Stimulated activated CD8-positive, alpha-beta memory T cell treated with anti-CD3 and anti-CD28 coated beads, Interleukin-12 subunit alpha, Interleukin-12 subunit beta, amount 100 ng/mL, for 4 hours (primary cell): ENCODE measurements at places on chromosomes 16 and 17.

DNA sequence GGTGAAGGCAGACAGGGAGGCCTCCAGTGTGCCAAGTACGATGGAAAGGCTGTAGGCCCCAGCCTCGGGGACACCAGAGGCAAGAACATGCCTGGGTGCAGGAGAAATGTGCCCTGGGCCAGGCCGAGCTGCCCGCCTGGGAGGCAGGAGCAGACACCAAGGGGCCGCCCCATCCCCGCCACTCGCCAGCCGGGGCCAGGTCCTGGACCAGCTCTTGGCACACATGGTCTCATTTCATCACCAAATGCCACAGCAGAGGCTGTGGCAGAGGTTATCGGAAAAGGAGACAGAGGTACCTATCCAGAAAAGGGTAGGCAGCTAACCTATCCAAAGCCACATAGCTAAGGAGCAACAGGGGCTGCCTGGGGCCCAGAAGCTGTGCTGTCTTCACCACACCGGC is 31.3 kb downstream of the PEMT start:
- DNase-seq, result no peak

GRCh38 chr17:18129041-18129502 is 20.5 kb downstream of the MYO15A start:
- no peak for DNase-seq

DNA sequence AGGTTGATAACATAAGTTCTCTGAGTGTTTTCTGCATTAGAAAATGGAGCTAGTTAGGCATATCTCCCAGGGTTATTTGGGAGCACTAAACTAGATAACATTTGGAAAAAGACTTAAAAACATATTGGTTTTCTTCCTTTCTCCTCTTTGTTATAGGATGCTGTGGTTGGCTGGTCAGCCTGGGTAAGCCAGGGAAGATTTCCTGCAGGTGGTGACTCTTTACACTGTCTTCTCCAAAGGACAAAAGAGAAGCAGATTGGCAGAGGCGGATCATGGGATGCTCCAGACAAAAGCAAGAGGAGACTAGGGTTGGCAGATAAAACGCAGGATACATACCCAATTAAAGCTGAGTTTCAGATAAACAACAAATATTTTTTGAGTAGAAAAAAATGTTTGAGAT is 6.2 kb upstream of the CRYBA1 start:
- DNase-seq, result no peak

- DNase-seq, result no peak
These were observed 158.3 kb upstream of the ZFHX3 start for GRCh38 chr16:73206151-73206707.

DNA sequence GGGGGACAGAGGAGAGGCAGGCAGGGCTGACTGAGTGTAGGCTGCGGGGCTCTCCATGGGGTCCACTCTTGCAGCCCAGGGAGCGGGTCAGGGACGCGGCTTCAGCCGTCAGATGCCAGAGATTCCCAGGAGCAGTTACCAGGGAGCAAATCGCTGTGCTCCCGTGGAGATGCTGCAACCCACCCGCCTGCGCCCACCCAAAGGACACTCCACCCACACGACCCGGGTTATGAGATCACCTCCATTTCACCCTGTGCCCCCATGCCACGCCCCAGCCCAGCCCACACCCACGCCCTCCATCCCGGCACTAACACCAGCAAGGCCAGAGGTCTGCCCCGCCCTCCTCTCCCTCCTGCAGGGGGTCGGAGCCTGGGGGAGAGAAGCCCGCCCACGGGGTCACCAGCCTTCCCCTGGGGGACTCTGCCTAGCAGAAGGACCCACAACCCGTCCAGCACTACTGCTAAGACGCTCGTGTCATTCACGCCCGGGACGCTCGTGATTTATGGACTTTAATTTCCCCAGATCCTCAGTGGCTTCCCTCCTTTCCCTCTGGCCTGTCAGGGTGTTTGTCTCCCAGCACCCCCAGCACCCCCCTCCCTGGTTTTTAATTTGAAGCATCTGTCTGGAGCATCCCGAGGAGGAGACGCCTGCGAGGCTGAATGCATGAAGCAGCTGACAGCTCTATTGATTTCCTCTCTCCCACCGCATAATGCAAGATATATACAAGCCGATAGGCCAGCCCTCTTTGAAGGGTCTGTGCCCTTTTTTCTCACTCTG is 6.7 kb upstream of the RPL38 start:
- no peak for DNase-seq

- DNase-seq, result no peak
These were observed 21.3 kb downstream of the COX4I1 start for GRCh38 chr16:85820604-85821372.

GRCh38 chr16:84741340-84741830 is 41.6 kb downstream of the USP10 start:
- DNase-seq, result no peak

- DNase-seq, result no peak
These were observed 446.1 kb downstream of the HS3ST3B1 start for GRCh38 chr17:14746822-14747602.

GRCh38 chr17:1718362-1719165 is 5.9 kb upstream of the WDR81 start:
- DNase-seq, result no peak

DNA sequence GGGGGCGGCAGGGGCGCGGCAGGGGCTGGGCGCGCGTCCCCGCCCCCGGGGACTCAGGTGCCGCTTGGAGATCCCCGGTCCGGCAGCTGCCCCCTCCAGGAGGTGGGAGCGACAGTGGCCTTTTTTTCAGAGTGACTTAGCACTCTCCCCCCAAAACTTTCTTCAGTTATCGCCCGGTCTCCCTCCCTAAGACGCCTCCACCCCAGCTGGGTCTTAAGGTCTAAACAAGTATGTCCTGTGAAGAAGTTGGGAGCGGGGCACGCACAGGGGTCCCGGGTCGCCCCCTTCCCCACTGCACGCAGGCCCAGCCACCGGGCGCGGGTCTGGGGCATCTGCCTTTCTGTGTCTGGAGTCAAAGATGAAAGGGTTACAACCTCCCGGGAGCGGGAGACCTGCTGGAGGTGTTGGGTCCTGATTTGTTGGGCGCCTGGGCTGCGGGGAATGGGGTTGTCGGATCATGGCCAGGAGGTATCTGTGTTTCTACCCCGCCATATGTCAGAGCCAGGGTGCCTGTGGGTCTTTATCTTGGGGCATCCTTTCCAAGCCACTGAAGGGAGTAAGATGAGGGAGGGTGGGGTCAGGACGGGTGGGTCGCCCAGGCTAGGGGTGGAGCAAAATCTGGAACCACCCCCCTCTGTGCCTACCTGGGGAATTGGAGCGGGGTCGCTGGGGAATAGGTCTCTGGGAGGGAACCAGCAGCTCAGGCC is 757 bp downstream of the FMNL1 start:
- DNase-seq, result no peak

GRCh38 chr17:80845069-80845862 is 146.4 kb upstream of the CHMP6 start:
- DNase-seq, result no peak

- no peak for DNase-seq
These were observed 32.8 kb downstream of the MMD start for GRCh38 chr17:55388842-55389241.

- no peak for DNase-seq
These were observed at the start of gene FDXR for GRCh38 chr17:74872313-74873036. Gene FDXR (minus strand): TSS chr17:74872994. CDS start chr17:74872944, 50 bp downstream.
